ENCODE measurements at places on chromosomes 6 and 20.

DNA sequence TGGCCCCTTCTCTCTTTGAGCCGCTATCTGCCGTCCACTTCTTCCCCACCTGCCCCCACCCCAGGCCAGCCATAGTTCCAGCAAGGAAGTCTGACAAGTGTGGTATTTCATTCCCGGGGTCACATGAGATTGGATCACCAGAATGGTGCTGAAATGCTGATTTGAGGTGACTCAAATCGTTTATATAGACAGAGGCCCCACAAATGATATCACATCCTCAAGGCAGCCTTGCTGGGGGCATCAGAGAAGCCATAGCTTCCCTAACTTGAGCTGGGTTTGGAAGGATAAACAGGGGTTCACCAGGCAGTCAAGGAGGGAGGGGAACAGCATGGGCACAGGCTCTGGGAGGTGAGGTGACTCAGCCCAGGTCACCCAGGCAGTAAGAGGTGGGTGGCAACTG lies 9.9 kb downstream of the SDCBP2 start:
- DNase-seq, result no peak

GRCh38 chr20:15634102-15634501 lies 939.1 kb downstream of the KIF16B start:
- no peak for DNase-seq

- no peak for DNase-seq
Observed at GRCh38 chr6:63530182-63530581, 42.1 kb upstream of the LOC128125822 start.

DNA sequence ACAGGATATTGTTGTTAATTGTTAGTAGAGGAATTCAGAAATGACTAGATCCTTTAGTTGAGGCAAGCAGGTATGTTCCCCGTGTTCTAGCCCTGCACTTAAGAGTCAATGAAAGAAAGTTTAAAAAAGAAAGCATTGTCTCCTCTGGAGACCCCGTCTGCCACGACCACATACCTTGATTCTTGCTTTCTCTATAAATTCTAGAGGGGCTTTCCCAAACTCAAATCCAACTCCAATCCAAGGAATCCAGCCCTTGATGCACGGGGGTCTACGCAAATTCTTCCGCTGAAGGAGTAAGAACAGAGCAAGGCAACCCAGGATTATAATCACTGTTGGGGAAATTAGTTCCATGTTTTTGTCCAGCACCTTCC lies 401 bp downstream of the CYP39A1 start:
- DNase-seq, result no peak

DNA sequence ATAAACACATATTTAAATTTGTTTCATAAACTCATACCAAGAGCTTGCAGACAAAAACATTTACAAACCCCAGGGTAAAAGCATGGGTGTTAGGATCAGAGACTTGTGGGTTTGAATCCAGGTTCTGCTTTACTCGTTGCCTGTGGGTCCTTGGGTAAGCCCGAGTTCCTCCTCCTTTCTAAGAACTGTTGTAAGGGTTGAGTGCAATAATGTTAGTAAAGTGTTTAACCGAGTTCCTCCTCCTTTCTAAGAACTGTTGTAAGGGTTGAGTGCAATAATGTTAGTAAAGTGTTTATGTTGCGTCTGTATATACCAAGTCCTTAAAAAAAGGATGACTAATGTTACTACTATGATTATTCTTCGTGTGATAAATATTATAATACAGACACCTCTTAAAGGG lies 18.7 kb downstream of the CCDC170 start:
- DNase-seq, result no peak

DNA sequence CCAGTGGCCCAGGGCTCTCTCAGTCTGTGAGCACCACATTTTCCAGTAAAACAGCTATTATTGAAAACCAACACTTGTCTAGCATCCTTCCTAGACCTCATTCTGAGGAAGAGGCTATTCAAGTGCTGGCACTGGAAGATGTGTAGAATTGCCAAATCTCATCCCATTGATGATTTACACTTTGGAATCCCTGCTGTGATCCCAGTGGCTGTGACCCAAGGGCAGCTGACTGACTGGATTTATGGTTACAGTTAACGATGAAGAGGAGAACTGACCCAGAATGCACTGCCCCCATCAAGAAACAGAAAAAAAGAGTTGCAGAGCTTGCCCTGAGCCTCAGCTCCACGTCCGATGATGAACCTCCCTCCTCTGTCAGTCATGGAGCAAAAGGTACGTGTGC lies 2.4 kb downstream of the CMTR1 start:
- DNase-seq, result no peak

DNA sequence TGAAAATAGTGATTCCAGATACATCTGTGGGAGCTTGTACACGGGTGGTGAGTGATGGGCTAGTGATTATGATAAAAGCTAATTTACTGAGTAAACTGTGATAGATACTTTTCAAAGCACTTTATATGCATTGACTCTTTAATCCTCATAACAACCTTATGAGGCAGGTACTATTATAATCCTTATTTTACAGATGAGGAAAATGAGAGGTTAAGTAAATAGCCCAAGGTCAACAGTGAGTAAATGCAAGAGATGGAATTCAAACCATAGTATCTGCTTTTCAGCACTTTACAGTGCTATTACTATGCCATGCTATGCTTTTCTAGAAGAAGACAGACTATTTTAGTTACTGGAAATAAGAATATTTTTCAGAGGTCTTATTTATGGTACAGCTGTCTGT lies 320.9 kb upstream of the CITED2 start:
- no peak for DNase-seq

- no peak for DNase-seq
Observed at GRCh38 chr6:100415768-100416167, 49.0 kb downstream of the SIM1 start.

- DNase-seq, result no peak
Observed at GRCh38 chr6:20838113-20838512, 303.9 kb downstream of the CDKAL1 start.

DNA sequence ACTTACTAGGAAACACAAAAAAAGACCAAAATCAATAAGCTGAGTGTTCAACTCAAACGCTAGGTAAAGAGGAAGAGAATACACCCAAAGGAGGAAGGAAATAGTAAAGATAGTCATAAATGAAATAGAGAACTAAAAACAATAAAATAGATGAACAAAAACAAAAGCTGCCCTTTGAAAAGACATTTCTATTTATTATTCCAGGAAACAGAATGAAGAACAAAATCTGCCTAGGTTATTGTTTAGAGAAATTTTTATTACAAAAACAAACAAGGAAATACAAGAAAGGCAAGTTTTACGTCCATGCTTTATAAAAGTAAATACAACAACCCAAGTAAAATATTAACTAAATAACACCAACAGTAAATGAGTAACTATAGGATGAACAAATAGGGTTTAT lies 20.1 kb downstream of the HLA-DMB start:
- DNase-seq, result no peak

- no peak for DNase-seq
Observed at GRCh38 chr6:72977114-72977513, 248.2 kb downstream of the KHDC1L start.

- DNase-seq, result peak; percentile 29
Observed at GRCh38 chr6:107822176-107823046, 1.7 kb downstream of the SCML4 start.

DNA sequence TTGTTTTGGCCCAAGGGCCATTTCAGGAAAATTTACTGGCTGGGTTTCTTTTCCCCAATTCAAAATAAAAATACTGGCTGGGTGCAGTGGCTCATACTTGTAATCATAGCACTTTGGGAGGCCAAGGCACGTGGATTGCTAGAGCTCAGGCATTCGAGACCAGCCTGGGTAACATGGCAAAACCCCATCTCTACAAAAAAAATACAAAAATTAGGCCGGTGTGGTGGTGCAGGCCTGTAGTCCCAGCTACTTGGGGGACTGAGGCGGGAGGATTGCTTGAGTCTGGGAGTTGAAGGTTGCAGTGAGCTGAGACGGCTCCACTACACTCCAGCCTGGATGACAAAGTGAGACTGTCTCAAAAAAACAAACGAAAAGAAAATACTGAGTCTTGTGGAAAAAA lies 60.0 kb downstream of the NINL start:
- no peak for DNase-seq

DNA sequence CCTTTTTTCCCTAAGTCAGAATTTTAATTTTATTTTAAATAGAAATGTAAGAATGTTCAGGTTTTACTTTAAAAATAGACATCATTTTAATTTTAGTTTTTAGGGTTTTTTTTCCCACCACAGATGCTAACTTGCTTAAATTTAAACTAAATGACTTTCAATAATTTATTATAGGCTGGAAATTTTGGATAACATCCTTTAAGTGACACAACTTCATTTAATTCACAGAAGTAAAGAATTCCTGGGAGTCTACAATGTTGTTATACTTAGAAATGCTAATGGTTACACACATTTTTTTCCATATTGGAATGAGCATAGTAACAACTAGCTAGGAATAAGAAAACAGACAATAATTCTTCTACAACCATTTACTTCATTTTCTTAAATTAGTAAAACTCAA lies 90.5 kb upstream of the PDE10A start:
- no peak for DNase-seq

- DNase-seq, result peak; percentile 59
Observed at GRCh38 chr20:39081255-39081654, 119.1 kb downstream of the DHX35 start.
